ENCODE measurements at places on chromosomes 7 and 10.
A peak's percentile ranks its signal among the peaks of the same experiment; 100 is the strongest.

GRCh38 chr7:118559207-118559606 is 334.7 kb downstream of the ANKRD7 start:
- DNase-seq, result no peak

DNA sequence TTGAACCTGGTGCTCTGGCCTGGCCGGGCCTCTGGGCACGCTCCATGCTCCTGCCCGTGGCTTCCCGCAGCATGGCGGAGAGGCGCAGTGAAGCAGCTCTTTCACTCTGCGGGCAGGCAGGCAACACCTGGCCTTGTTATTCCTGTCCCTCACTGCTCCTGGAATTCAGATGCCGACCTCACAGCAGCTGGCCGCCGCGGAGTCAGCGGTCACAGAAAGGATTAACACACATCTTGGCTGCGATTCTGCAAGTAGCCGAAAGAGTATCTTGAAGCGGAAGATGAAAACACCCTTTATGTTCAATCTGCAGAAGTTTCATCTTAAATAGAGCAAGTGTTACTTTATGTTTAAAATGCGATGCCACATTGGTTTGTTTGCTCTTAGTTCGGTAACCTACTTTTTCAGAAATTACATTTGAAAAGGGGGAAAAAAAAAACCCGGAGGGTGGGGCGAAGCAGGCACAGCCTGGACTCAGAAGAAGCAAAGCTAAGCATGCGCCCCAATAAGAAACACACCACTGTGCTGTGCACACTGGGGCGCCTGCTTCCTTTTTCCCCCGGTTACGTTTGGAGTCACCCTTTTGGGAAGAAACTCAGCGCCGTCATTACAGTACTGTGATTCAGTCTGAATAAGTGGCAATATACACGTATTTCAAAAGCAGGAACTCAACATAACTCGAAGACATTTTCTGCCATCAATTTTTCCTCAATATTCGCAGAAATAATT is 42.3 kb downstream of the BRI3 start:
- DNase-seq, result peak; percentile 14

GRCh38 chr10:22615819-22616499 is 98.4 kb downstream of the PIP4K2A start:
- DNase-seq, result peak; percentile 37

DNA sequence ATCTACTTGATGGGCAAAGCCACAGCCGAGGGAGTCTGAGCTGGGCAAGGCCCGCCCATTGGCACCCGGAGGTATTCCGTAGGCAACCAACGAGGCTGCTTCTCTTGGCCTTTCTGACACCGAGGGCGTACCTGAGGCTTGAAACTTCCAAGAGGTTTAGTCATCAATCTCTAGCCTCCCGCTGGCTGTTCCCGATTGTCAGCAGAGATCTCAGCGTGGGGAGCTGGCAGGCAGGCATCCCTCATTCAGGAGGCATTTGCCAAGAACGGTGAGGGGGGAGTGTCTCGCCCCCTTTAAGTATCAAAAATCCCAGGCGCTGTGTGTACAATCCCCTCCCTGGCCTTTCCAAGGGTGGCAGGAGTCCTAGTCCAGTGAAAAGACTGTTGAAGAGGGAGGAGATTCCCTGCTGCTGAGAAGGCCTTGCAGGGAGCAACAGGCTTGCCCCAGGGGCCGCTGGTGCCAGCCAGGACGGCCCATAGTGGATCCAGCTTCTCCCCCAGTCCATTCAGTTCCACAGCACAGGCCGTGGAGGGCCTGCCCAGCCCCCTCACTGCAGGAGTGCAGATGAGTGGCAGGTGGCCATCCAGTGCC is 39.7 kb downstream of the OAT start:
- no peak for DNase-seq

DNA sequence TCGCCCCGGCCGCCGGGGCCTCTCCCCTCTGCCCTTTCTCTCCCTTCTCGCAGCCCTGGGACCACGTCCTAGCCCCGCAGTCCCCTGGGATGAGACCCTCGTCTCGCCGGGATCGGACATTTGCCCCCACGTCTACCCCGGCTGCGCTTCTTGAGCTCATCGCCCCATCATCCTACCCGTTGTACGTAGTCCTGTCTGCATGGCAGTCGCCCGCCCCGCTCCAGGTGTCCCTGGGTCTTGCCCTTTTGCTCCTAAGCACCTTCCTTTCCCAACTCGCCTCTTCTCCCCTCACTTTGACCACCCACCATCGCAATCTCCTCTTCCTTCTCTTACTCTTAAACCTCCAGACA is 582 bp downstream of the TPST1 start:
- DNase-seq, result peak; percentile 12

DNA sequence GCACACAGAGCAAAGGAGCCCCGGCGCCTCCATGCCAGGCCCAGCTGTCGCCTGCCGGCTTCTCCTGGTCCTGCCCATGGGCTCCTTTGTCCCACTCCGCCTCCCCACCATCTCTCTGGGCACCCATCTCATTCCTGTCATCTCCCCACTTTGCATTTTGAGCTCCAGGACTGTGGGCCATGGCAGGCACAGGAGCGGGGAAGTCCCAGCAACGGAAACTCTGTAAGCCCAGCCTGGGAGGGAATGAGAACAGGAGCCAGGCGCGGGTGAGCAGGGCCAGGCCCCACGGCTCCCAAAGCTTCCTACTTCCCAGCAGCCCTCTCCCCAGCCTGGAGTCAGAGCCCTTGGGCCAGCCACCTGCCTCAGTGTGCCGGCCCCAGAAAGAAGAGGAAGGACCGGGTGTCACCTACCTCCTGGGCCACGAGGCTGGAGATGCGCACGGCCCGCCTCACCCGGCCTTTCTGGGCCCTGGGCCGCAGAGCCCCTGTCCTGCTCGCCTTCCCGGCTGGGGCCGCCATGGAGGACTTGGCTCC is 23.1 kb downstream of the KCNH2 start:
- DNase-seq, result no peak

GRCh38 chr7:88346357-88346756 is 39.7 kb upstream of the STEAP4 start:
- no peak for DNase-seq

GRCh38 chr7:73811760-73812168 is 19.0 kb upstream of the CLDN4 start:
- DNase-seq, result peak; percentile 73

- no peak for DNase-seq
Observed at GRCh38 chr10:124320778-124321432, 97.8 kb downstream of the OAT start.

DNA sequence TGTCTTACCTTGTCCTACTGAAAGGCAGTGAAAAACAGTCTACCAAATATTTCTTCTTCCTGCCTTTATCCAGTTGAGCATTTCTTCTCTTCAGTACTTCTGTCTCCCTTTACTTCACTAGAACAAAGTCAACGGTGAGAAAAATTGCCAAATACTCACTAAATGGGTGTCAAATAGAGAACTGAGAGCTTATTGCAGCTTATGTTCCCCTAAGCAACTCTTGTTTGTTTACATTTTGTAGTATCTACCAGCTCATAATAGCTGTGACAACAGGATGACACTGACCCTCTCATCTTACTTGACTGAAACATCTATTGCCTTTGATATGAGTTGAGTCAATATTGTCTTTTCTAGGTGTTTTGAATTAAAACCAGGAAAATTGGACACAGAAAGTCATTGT is 327.9 kb upstream of the SORCS1 start:
- no peak for DNase-seq

DNA sequence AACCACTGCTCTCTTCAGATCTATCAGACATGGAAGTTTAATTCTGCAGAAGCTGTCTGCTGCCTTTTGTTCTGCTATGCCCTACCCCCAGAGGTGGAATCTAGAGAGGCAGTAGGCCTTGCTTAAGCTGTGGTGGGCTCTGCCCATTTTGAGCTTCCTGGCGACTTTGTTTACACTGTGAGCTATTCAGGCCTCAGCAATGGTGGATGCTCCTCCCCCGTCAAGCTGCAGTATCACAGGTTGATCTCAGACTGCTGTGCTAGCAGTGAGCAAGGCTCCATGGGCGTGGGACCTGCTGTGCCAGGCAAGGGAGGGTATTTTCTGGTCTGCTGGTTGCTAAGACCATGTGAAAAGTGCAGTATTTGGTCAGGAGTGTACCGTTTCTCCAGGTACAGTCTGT is 45.1 kb upstream of the CDK14 start:
- no peak for DNase-seq

DNA sequence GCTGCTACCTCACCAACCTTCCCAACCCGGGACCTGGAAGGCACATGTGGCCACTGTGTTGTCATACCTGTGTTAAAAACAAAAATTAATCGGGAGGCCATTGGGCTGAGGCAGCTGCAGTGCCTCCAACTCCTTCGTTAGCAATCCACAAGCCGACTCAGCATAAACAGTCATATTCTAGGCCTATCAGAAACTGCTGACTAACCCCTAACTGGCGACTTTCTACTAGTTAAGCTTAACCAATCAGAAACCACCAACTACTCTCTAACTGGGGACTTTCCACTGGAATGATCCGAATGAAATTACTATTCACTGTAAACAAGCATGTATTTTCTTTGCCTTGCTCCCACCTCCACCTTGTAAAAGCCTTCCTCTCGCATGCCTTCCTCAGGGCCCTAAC is 14.1 kb upstream of the TMEM72 start:
- no peak for DNase-seq

DNA sequence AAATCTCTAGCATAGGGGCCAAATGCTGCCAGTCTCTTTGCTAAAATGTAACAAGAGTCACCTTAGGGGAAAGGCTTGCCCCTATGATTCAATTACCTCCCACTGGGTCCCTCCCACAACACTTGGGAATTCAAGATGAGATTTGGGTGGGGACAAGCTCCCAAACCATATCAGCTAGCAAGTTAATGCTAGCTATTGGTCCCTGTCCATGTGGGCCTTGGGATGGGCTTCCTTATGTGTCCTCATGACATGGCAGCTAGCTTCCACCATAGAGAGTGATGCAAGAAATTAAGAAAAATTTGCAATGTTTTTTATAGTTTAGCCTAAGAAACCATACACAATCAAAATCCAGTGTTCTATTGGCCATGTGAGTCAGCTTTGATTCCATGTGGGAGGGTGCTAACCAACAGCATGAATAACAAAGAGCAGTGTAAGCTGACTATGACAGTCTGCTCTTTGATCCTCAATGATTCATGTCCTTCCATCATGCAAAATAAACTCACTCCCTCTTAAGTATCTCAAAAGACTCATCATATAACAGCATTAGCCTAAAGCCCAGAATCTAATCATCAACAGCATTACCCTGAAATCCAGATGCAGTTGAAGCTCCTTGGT is 21.7 kb upstream of the ZNF365 start:
- DNase-seq, result peak; percentile 46

DNA sequence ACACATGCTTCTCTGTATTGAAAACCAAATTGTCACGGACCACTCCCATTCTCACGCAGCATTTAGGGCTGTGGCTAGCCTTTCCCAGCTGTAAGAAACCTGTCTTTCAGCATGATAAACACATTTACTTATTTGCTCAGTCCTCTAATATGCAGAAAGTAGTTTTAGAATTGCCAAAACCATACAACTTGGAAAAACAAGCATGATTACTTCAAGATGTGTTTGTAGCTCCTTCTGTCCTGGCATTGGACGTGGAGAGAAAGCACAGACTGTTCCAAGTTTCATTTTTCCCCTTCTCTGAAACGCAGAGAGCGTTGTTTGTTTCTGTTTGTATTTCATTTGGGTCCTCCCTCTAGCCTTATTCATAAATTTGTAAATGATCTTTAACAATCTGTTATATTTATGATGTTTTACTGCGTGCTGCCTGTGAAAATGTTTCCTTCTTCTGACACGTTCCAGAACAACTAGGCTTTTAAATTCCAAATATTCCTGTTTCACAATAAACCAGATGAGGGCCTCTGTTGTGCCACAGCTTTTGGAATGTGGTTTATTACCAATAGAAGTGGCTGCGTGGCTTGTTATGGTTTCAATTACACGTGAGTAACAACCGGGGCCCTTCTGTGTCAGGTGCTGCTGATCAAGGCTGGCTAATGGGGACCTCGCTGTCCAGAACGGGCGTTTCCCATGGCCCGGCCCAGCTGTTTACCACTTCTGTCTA is 26.1 kb downstream of the MNX1 start:
- no peak for DNase-seq

- no peak for DNase-seq
Observed at GRCh38 chr10:44811072-44811471, 100.1 kb upstream of the TMEM72 start.

GRCh38 chr10:89280508-89280907 is 21.3 kb upstream of the IFIT2 start:
- DNase-seq, result no peak

DNA sequence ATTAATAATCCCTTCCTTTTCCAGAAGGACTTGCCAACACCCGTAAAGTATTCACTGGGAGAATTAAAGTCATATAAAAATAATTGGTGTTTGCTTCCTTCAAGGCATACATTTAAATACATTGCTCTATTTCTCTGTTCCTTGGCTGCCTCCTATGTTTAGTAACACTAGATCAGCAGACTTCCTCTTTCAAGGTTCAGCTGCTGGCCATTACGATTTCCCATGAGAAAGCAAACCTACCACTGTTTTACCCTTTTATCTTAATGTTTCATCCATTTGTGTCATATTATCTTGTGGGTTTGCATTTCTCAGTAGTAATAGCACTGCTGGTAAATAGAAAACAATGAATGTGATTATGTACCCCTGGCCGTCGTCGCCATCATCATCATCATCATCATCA is 313.8 kb upstream of the BMPER start:
- DNase-seq, result no peak

DNA sequence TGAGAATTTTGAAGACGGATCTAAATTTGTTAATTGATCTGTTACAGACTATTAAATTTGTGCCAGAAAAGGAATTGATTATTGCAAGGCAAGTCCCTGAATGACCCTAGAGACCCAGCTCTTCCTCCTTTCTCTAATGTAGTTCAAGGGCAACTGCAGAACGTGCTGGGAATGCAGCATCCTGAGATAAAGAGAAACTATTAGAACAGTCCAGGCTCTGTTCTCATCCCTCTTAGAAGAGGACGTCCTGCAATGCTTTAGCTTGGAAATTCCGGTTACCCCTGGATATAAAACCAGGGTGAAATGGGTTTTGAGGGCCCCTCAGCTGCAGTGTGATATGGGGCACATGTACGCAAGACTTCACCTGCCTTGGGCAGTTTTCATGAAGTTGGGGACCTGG is 67.3 kb downstream of the PTN start:
- DNase-seq, result no peak

GRCh38 chr7:137258552-137258951 is 85.0 kb downstream of the PTN start:
- no peak for DNase-seq

DNA sequence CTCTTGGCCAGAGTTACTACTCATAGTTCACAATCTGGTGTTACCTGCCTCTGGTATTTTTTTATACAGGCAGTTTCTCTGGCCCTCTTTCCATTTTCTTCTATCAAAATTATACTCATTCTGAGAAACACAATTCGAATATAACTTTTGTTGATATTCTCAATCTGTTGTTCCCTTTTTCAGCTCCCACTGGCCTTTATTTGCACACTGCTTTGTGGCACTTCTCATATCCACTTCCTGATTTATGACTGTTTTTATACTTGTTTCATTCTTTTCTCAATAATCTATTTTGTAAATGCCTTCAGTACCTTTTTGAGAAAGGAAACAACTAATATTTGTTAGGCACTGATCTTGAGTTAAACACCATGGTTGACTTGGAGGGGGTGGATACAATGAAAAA is 93.8 kb upstream of the HDAC9 start:
- no peak for DNase-seq
